ENCODE measurements at places on chromosomes 2 and 18. TPM values are rescaled to one million over a fixed set of nuclear protein-coding genes. Genes with fewer than 3 reads are reported as not detected.

Gene GATA6
- 44.9 TPM for total RNA-seq

Gene IL1R1
- 17.4 TPM for total RNA-seq

Gene CCDC85A
- total RNA-seq: 10.7 TPM

Gene CIB4
- not detected for total RNA-seq

Gene COL3A1
- total RNA-seq: 34.5 TPM

Gene EIF2B4
- total RNA-seq: 59.3 TPM

GRCh38 chr18:2480536-2480935, 90.8 kb downstream of the METTL4 start:
- DNase-seq: no peak
- no peaks in the 10 kb centered on the region for H3K4me1 ChIP-seq
- H3K27ac ChIP-seq: no peak overlapping the region
- H3K36me3 ChIP-seq: no peaks in the 10 kb centered on the region
- H3K27me3 ChIP-seq: no peaks in the 10 kb centered on the region
- no peak overlapping the region for H3K4me3 ChIP-seq

- H3K36me3 ChIP-seq: no peaks in the 10 kb centered on the region
- no peaks in the 10 kb centered on the region for H3K4me1 ChIP-seq
- DNase-seq: no peak
- H3K27me3 ChIP-seq: no peaks in the 10 kb centered on the region
- no peak overlapping the region for H3K4me3 ChIP-seq
Measured at GRCh38 chr2:118062669-118063068, 25.6 kb upstream of the INSIG2 start.

DNA sequence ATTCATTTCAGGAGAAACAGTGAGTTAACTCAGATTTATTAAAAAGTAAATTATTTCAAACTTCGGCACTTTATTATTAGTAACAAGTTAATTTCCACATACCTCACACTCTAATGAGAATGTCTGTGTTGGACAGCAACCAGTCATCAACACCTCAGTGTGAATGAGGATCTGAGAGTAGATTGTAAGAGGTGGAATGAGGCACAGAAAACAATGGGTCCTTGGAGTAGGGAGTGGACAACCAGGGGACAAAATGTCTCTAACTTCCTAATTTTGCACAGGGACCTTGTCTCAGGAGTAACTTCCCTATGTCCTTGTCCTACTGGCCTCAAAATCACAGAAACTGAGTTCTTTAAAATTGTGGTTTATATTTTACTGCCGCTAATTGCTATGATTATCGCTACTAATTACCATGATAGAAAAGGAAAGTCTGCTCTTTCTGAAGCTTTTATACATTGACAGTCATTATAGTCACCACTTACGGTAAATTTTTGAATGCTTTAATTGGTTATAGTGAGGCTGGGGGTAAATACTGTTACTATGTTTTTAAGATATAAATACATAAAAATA, 82.2 kb upstream of the LRPPRC start:
- no peak overlapping the region for H3K4me3 ChIP-seq
- H3K4me1 ChIP-seq: no peaks in the 10 kb centered on the region
- no peak overlapping the region for H3K27ac ChIP-seq
- no peaks in the 10 kb centered on the region for H3K36me3 ChIP-seq

GRCh38 chr2:45445037-45445436, 166.0 kb downstream of the SRBD1 start:
- no peaks in the 10 kb centered on the region for H3K36me3 ChIP-seq
- DNase-seq: no peak
- H3K4me1 ChIP-seq: no peaks in the 10 kb centered on the region
- no peaks in the 10 kb centered on the region for H3K27me3 ChIP-seq
- H3K4me3 ChIP-seq: no peak overlapping the region

- H3K4me1 ChIP-seq: peaks cover 5% of the 10 kb centered on the region
- DNase-seq: no peak
- H3K27ac ChIP-seq: no peak overlapping the region
- no peaks in the 10 kb centered on the region for H3K27me3 ChIP-seq
- no peaks in the 10 kb centered on the region for H3K36me3 ChIP-seq
- no peak overlapping the region for H3K4me3 ChIP-seq
Measured at GRCh38 chr2:202671317-202672035, 36.7 kb downstream of the FAM117B start.

DNA sequence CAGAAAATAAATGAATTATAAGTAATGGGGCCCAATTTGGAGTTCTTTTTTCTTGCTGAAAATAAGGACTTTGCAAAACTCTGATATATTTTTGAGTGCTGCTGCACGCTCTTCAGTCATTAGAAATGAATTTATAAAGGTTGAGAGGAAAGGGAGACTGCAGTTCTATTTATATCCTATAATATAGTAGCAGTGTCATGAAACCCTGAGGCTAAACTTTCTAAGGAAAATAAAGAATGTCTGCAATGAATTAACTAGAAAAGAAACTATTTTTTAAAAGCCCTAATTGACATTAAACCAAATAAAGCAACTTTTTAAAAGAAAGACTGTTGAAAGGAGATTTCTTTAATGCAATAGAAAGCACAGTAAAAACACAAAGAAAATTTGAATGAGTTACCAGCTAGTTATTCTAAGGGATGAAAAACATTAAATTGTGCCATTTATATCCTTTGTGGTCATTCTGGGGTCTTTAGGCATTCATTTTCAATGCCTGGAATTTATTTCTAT, 1072.8 kb upstream of the TMEFF2 start:
- H3K27ac ChIP-seq: no peak overlapping the region
- H3K4me1 ChIP-seq: peaks cover 7% of the 10 kb centered on the region
- H3K4me3 ChIP-seq: no peak overlapping the region
- no peaks in the 10 kb centered on the region for H3K27me3 ChIP-seq

GRCh38 chr18:2180586-2180985, 390.7 kb downstream of the METTL4 start:
- H3K27me3 ChIP-seq: no peaks in the 10 kb centered on the region
- no peaks in the 10 kb centered on the region for H3K4me1 ChIP-seq
- no peak for DNase-seq
- no peak overlapping the region for H3K4me3 ChIP-seq
- no peak overlapping the region for H3K27ac ChIP-seq

DNA sequence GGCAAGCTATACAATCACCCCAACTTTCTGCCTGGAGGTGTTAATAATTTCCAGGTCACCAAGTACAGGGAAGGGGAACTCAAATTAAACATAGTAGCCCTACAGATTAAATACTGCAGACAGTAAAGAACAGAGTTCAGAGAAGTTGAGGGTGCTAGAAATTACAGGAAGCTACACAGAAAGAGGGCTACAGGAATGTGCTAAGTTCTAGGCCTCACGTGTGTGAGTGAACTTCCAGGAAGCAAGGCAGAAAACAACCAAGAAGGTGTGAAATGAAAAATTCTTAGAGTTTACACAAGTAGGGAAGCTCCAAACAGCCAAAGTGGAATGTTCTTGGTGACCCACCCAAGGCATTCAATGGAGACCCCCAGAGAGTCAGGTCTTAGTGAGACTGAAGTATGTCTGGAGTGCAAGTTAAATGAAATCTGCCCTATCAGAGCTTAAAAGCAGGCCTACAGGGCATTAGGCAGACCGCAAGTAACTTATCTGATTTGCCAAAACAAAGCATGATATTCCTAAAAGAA, 58.1 kb upstream of the RNU4ATAC start:
- no peak overlapping the region for H3K27ac ChIP-seq
- DNase-seq: no peak
- H3K4me1 ChIP-seq: peaks cover 10% of the 10 kb centered on the region
- no peak overlapping the region for H3K4me3 ChIP-seq
- H3K36me3 ChIP-seq: peaks cover 27% of the 10 kb centered on the region

GRCh38 chr2:133247631-133248030, 320.6 kb downstream of the NCKAP5 start:
- H3K4me1 ChIP-seq: peaks cover 21% of the 10 kb centered on the region
- DNase-seq: no peak
- H3K27me3 ChIP-seq: no peaks in the 10 kb centered on the region
- no peak overlapping the region for H3K4me3 ChIP-seq
- no peaks in the 10 kb centered on the region for H3K36me3 ChIP-seq
- H3K27ac ChIP-seq: no peak overlapping the region

DNA sequence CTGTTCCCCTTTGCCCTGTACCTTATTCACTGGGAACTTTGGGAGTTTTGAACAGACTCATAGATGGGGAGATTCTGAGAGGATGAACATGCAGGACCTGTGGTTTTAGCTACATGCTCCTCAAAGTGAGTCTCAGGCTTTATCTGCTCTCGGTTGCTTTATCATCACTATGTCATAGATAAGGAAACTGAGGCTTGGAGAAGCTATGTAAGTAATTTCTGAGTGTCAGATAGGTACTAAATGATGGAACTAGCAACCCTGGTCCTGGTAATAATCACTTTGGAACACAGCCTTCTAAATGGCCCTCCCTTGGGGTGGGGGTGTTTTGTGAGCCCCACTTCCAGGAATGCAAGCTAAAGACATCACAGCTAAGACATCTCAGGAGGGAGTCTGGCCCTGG, 186.2 kb upstream of the MEX3C start:
- H3K27ac ChIP-seq: no peak overlapping the region
- no peaks in the 10 kb centered on the region for H3K4me1 ChIP-seq
- no peak overlapping the region for H3K4me3 ChIP-seq
- H3K27me3 ChIP-seq: no peaks in the 10 kb centered on the region
- no peak for DNase-seq

DNA sequence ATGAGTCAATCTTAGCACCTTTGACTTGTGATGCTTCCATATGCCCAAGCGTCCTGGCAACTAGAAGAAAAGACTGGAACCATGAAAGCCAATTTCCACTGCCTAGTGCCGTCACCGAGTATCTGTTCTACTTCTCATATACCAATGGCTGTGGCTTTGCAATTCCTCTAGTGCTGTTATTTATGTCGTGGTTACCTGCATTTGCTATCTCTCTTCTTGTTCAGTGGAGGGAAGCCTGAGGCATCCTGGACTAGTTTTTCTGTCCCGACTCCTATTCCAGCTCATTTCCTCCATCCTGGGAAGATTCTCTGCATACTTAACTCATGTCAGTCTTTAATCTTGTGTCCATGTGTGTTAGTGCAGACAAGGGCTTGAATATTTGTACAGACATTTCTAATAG, 117.9 kb downstream of the FEZ2 start:
- no peak overlapping the region for H3K27ac ChIP-seq
- peaks cover 53% of the 10 kb centered on the region for H3K36me3 ChIP-seq
- peaks cover 42% of the 10 kb centered on the region for H3K4me1 ChIP-seq
- H3K27me3 ChIP-seq: no peaks in the 10 kb centered on the region
